ENCODE measurements at places on chromosomes 6 and 20.
A peak's percentile ranks its signal among the peaks of the same experiment; 100 is the strongest.

DNA sequence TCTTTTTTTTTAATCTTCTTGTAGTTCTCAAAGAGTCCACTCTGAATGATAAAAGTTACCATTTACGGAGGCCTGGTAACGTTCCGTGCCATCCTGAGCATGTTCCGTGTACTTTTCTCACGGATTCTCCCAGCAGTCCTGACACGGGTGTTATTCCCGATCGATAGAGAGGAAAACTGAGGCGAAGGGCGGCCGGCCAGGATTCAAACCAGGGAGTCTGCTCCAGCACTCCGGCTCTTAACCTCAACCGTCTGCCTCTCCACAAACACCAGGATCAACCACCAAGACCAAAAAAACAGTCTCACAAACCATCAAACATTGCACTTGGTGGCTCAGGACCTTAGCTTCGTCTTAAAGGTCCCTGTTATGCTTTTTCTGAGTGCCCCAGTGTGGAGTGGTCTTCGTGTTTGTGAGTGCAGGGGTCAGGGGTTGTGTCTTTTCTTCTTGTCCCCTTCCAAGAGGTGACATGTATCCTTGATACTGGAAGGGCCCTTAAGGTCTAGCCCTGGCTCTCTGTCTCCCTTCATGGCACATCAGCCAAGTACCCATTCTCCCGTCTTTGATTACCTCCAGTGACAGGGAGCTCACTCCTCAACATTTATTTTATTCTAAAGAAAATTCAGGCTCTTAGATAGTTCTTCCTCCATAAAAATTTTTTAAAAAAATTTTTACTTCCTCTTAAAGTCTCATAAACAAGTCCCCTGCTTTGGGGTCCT lies 35.1 kb downstream of the SRC start:
- DNase-seq, result no peak

- no peak for DNase-seq
Measured at GRCh38 chr20:21780528-21780927, 75.1 kb downstream of the PAX1 start.

- no peak for DNase-seq
Measured at GRCh38 chr20:23267909-23268308, 82.7 kb upstream of the NXT1 start.

DNA sequence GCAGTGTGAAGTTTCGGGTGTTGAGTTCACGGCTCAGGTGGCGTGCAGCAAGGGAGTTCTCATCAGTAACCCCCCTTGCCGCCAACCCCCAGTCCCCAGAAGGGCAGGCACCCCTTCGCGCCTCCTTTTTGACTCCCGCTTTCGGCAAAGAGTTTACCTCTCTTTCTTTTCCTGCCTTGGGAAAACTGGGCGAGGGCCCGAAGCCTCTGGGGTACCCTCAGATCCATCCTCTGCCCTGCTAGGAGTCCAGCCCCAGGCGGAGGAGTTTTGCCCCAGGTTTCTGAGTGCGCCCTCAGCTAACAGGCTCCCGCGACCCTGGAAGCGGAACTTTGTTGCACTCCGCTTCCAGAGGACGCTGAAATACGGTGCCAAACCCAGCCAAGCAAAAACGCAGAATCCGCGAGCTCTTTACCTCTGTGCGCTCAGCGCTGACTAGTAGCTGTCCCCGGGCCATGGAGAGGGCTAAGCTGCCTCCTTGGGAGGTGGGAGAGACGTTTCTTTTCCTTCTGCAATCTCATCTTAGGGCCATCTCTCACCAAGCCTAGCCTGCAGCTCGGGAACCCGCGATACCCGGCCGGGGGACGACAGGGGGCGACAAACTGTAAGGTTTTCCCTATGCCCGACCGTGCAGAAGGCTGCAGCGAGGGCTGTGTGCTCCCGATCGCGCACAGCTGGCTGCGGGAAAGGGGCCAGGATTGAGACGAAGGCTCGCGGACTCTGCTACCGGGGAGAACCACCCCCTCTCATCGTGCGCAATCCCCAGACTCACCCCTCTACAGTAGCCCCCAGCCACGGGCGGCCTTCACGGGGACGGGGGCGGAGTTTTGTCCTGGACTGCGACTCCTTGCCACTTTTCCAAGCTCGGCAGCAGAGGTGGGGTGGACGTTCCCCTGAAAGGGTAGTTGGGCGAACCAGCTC lies 2.7 kb upstream of the PAX1 start:
- DNase-seq, result peak; percentile 93

DNA sequence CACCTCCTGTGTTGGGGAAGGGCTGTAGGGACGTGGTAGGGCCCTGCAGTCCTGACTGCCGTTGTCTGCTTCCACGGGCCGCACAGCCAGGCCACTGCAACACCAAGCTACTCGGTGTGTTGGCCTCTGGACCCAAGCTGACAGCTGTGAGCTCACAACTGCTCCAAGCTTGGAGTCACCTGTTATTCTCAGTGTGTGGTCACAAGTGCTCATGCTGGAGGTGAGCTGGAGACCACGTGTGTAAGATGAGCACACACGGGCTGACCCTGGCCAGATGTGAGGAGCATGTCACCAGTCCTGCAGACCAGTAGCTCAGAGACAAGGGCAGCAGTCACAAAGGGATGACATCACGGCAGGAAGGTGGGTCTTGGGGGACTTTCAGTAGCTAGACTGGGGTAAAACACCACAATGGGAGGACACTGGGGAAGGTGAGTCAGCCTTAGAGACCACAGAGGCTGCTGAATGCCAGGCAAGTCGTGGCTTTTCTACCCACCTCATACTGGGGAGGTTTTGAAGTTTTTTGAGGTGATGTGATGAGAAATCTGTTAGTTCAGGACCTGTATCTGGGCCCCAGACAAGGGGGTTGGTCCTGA lies 87.3 kb downstream of the FAM120B start:
- DNase-seq, result no peak

DNA sequence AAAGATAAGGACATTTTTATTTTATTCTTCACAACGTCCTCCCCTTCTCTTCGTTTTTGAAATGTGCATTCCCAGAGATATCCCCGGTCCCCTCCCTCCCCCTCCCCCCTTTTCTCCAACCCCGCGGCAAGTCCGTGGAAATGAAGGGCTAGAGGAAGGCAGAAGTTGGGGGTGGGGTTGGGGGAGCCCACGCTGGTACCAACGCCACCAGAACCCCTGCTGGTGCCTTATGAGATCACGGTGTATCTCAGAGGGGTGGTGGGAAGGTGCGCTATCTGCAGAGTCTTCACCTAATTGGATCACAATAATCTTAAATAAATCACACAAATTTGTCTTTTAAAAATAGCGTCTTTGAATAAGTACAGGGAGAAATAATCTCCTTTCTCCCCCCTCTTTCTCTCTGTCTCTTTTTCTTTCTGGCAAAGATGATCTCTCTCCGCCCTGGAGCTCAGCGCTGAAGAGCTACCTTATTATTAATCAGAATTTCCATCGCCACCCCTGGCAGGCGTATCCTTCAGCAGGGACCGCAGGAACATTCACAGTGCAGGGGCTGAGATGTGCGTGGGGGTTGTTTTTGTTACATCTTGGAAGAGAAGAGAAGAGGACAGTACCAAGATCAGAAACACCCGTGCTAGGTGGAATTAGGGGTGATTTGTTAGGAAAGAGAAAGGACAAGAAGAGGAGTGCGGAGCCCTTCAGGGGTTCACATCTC lies 915 bp downstream of the CLVS2 start:
- DNase-seq, result no peak

GRCh38 chr20:43900121-43900466 lies 14.6 kb upstream of the TOX2 start:
- DNase-seq, result no peak

DNA sequence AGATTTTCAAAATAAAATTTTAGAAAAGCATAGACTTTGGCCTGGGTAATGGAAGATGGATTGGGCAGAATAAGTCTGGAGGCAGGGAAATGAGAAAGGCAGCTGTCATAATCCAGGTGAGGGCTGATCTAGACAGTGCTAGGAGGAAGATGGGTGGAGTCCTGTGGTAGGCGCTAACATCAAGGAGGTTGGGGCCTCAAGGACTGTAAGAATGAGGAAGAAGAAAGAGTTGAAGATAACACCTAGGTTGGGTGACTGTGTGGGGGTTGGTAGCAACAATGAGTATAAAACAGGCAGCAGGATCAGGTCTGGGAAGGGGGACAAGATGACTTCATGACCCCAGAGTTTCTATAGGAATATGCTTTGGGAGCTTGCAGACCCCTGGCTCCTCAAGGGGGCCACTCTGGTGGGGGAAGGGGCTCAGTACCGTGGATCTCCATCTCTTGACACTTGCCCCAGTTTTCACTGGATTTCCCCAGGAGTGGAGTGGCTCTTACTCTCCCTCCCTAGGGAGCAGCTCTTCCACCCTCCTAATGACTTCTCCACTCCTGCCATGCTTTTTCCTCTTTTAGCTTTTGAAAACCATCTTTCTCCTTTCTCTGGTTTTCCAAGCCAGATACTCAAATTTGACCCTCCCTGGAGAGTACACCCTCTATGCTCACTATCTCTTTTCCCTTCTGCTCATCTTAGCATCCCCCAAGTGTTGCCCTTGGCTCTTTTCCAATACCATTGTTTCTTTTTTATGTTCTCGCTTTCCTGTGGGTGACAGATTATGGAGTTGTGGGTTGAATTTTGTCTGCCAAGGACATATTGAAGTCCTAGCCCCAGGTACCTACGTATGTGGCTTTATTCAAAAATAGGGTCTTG lies 14.8 kb downstream of the TRIM31 start:
- DNase-seq, result no peak

- no peak for DNase-seq
Measured at GRCh38 chr6:156943166-156943565, 166.0 kb downstream of the ARID1B start.

DNA sequence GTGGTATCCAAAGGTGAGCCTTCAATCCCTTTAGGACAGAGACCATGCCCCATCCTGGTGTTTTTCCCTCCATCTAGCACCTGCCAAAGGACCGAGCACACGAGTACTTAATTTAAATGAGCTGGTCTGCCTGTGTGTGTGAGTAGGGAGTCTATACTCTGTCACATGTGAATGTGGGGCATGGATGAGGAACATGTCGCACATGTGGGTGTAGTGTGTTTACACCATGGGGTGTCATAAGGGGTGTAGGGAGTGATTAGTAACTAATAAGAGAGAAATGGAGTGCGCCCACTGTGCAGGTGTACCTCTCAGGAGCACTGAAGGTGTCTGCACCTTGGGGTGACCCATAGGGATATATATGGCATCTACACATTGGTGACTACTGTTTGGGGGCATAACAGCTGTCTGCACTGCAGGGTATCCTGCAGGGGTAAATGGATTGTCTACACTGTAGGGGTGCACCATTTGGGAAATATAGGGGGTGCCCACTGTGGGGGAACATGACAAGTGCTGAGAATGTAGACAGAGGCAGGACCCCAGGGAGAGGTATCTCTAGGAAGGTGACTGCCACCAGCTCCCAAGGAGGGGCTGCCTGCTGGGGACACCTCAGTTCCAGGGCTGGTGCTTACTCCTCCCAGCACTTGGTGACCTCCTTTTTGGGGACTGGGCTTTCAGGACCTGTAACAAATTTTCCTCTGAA lies 53.5 kb downstream of the EBF4 start:
- DNase-seq, result no peak

- DNase-seq, result no peak
Measured at GRCh38 chr6:25844518-25844917, 12.7 kb upstream of the SLC17A1 start.

DNA sequence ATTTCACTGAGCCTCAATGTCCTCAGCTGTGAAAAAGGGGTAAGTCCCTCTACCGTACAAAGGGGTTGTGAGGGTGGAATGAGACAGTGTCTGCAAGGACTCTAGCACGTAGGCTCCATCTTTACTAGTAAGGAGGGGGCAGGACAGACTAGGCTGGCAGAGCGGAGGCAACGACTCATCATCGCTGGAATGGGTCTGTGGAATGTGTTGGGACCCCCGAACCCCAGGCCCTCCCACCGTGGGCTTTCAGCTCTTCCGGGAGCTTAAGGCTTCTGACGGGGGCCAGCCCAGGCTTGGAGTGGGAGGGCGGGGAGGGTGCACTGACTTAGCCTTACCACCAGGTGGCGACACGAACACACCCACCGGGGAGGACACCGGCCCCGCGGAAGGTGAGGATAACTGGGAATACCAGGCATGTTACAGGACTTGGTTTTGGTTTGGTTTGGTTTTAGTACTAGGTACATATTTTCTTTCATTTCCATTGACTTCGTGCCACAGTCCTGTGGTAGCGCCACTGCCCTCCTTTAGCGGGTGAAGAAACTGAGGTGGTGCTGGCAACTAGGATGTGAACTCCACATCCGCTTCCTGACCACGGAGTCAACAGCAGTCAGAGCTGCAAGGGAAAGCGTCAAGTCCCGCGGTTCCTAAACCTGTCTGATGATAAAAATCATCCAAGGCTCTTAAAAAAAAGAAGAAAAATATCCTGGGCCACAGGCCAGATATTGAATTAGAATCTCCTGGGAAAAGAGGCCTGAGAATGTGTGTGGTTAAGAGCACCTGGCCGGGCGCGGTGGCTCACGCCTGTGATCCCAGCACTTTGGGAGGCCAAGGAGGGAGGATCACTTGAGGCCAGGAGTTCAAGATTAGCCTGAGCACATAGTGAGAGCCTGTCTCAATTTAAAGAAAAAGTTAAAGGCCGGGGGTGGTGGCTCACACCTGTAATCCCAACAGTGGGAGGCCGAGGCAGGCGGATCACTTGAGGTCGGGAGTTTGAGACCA lies 10.3 kb upstream of the TULP1 start:
- peak; percentile 89 for DNase-seq

DNA sequence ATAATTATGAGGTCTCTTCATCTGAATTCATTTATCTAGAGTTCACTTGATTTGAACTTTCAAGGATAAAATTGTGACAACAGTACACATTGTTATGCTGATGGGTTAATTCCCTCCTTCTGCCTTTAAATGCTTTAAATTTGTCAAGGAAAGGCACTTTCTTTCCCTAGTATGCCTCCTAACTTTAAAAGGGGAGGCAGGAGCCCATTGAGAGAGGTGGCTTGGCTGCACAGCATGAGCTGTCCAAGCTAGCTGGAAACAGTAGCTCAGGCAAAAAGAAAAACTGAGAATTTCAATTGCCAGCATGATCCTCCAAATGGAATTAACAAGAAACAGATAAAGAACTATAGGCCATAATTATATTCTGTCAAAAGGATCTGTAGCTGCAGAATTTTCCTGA lies 243.3 kb upstream of the GRIK2 start:
- DNase-seq, result no peak

DNA sequence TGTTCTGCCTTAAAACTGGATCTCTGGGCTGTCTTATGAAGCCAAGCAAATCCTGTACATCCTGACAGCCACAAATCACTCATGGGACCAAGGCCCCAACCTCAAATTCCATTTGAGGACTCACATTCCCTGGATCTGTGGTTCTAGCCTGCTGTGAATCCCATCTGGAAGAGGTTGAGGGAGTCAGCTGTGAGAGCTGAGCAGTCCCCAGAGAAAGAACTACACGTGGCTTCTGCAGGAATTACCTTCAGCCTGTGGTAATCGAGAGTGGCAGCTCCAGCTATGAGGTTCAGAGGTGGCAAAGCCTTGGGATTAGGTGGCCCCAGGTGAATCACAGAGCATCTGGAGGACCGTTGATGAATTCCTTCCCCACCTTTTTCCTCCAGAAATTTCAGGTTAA lies 245.2 kb downstream of the SLC24A3 start:
- DNase-seq, result no peak

GRCh38 chr6:84967389-84967788 lies 203.0 kb upstream of the TBX18 start:
- DNase-seq, result peak; percentile 42
